Renal cortex interstitium (tissue), 15 donors: ENCODE measurements at places on chromosomes 3 and 15. TPM values are rescaled to one million over a fixed set of nuclear protein-coding genes. Genes with fewer than 3 reads are reported as not detected.

GRCh38 chr3:124078953-124079911 is 87.3 kb upstream of the ROPN1 start:
- DNase-seq, result peak; percentile 29

The TRAIP gene
- polyA plus RNA-seq, result 9.4 TPM

The IL5RA gene
- 0.79 TPM for polyA plus RNA-seq

The SPATA12 gene
- 0.04 TPM for polyA plus RNA-seq

The ARNT2 gene
- polyA plus RNA-seq, result 59.3 TPM

- DNase-seq, result no peak
Observed at GRCh38 chr3:152160350-152161011, 108.2 kb upstream of the MBNL1 start.

DNA sequence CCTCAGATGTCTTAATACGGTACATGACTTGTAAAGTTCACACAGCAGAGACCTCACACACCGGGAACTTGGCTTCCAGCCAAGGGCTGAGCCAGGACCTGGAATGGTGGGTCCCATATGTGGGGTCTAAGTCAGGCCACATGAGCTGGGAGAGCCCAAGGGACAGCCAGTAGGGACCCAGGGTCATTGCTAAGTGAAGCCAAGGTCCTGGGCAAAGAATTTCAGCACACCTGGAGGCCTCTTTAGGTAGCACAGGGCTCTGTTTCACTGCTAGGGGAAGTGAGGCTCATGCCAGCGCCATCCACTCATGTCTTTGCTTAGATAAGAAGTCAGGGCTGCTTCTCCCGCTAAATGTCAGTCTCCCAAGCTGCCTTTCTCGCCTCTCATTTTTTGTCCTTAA is 116.6 kb upstream of the TLE3 start:
- DNase-seq, result no peak

- DNase-seq, result no peak
Observed at GRCh38 chr3:126084768-126085180, 850 bp upstream of the SLC41A3 start.

The SPTSSB gene
- polyA plus RNA-seq, result 2.0 TPM

- DNase-seq, result no peak
Observed at GRCh38 chr3:157857440-157857839, 248.8 kb downstream of the SHOX2 start.

- no peak for DNase-seq
Observed at GRCh38 chr3:71854706-71855105, 69.8 kb upstream of the PROK2 start.

GRCh38 chr15:100143378-100143777 is 198.4 kb downstream of the ADAMTS17 start:
- no peak for DNase-seq

- DNase-seq, result no peak
Observed at GRCh38 chr3:42535981-42536784, 33.7 kb downstream of the VIPR1 start.

The SPTBN5 gene
- 1.4 TPM for polyA plus RNA-seq

The WDR49 gene
- polyA plus RNA-seq, result 2.8 TPM

- DNase-seq, result no peak
Observed at GRCh38 chr3:27614592-27614991, 107.5 kb downstream of the EOMES start.

The BOC gene
- polyA plus RNA-seq, result 32.8 TPM

GRCh38 chr3:149971403-149972075 is 844 bp upstream of the PFN2 start:
- DNase-seq, result no peak

DNA sequence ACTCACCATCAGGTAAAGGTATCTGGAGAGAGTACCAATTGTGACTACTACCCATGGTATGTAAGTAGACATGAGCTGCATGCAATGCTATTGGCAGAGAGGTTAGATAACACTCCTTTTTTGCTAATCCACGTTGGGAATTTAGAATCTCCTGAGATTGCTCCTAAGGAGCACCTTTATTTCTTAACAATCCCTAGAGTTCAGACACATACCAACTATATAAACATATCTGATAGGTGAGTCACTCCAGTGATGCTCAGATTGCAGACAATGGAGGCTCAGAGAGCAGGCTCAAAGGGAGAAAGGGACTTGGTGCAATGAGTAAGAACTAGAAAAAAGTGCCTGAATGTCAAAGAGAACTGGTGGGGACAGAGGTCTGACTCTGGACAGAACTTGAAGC is 47.0 kb upstream of the LRRFIP2 start:
- DNase-seq, result no peak

DNA sequence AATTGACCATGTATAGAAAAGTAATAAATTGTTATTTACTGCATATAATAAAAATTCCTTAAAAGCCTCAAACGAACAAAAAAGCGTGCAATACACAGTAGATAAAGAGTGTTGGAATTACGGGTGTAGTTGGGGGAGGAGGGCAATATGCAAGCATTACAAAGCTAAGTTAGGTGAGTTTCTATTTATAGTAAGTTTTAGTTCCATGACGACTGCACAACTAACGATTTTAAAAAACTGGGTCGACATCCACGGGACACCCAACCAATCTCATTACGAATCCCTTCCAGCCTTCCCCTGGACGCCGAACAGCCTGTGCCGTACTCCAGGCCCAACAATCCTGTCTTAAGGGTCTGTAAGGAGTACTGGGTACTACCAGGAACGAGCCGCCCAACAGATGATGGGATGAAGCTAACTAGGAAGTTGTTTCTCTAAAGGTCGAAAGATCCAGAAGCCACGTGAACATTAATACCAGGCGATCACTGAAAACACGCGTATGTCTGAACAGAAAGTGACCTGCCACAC is 677 bp downstream of the POLQ start:
- no peak for DNase-seq

The TM6SF1 gene
- 3.3 TPM for polyA plus RNA-seq

DNA sequence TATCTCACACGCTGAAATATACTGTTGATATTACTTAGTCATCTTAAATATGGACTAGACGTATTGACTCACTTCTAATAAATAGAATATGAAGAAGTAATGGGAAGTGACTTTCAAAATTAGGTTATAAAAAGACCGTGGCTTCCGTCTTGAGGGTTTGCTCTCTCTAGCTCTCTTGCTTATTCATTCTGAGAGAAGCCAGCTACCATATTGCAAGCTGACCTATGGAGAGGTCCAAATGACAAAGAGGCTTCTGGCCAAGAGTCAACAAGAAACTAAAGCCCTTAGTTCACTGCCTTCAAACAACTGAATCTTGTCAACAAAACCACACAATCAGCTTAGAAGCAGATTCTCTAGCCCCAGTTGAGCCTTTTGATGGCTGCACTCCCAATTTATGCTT is 46.1 kb downstream of the SLC9C1 start:
- no peak for DNase-seq

- DNase-seq, result peak; percentile 55
Observed at GRCh38 chr3:184604039-184604601, 42.5 kb downstream of the EPHB3 start.

GRCh38 chr3:159146856-159147435 is 345.1 kb downstream of the MFSD1 start:
- no peak for DNase-seq

DNA sequence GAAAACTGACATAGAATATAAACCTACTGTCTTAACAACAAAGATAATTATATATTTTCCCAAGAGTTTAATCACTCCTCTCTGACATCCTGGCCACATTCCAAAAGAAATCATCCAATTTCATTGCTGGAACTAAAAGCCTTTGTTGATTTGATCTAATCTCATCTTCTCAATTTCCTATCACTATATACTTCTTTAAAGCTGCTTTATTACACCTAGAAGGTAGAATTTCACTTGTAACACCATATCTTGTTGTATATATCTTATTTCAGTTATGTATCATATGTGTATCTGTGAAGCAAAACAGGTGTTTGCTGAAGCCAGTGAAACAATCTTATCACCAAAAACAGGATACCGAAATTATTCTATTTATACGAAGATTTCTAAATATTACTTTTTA is 740.2 kb downstream of the ROBO1 start:
- no peak for DNase-seq

- DNase-seq, result no peak
Observed at GRCh38 chr15:77066971-77067690, 3.8 kb downstream of the TSPAN3 start.

The CA12 gene
- polyA plus RNA-seq, result 95.1 TPM

- DNase-seq, result no peak
Observed at GRCh38 chr3:11120091-11120805, 34.0 kb upstream of the HRH1 start.

The RABL3 gene
- polyA plus RNA-seq, result 26.5 TPM

- DNase-seq, result peak; percentile 41
Observed at GRCh38 chr15:91855684-91856489, 2.4 kb downstream of the SLCO3A1 start.

The MKRN2 gene
- polyA plus RNA-seq, result 50.5 TPM

The TRIM42 gene
- polyA plus RNA-seq, result not detected

DNA sequence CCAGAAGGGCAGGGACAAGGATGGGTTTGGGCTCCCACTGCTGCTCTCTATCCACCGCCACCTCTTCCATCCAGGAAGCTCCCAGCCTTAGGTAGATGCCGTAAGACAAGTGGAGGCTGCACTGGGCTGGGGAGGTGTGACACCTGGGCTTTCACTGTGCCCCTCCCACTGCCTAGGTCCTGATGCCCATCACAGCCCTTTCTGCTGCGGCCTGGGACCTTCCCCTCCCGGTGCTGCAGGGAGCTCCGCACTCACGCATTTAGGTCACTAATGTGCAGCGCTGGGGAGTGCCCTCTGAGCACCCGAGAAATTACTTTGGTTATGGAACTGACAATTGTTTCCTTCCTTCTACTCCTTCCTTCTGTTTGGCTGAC is 850 bp downstream of the LTF start:
- DNase-seq, result no peak

- DNase-seq, result no peak
Observed at GRCh38 chr3:80215191-80215590, 447.4 kb upstream of the ROBO1 start.

The TAGLN3 gene
- polyA plus RNA-seq, result 1.9 TPM

DNA sequence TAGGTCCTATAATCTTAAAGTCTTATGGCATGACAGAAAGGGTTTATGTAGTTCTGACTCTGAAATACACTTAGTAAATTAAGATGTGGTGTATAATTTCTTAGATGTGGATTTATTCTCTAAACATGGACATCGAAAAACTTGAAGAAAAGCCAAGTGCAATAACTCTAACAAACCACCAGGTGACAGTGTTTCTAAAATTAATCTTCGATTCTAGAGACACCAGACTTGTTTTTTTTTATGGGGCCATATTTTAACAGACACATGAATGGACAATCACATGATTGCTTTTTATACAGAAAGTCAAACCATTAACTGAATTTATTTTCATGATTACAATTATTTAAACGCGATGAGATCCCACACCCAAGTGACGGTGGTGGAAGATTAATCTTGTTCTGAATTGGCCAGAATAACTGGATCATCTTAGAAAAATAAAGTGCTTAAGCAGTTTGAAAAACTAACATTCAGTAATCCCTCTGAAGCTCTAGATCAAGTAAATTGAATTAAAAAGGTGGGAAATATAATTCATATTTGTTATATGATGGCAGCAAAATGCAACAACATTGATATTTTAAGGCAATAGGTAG is 305.1 kb downstream of the LSAMP start:
- DNase-seq, result no peak

DNA sequence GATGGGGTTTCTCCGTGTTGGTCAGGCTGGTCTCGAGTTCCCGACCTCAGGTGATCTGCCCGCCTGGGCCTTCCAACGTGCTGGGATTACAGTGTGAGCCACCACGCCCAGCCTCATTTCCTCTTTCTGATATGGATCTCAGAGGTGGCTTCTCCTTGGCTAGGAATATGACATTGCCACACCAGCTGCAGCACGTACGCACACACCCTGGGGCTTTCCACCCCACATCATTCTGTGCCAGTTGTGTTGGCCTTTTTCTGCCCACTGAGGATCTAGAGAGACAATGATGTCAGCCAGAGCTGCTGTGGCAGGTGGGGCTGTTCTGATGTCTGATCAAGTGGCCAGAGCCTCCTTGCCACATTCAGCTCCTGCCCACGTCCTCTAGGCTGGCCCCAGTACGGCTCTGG is 29.0 kb downstream of the TMEM45A start:
- no peak for DNase-seq

DNA sequence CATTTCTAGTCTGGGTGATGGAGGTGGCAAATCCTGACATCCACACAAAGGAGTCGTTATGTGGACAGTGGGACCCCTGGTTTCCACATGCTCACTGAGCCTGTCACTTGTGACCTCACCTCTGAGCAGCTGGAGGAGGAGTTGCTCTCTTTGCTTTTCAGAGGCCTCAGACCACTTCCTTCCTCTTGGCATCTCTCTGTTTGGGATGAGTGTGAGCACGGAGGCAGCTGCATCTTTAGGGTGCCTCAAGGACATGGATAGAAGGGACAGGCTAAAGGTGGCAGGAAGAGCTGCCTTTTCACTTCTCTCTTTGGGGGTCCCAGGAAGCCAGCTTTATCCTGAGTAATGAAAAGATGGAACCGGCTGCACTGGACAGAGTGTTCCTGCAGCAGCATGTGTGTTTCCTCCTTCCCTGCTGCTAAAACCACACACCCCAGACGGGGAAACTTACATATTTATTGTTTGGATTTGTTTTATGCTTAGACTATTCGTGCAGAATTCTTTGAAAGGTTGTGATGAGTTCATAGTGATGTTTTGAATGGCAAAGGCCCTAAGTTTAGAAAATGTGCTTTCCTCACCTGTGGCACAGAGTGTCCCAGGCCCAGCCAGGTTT is 31.8 kb downstream of the GPR171 start:
- no peak for DNase-seq

DNA sequence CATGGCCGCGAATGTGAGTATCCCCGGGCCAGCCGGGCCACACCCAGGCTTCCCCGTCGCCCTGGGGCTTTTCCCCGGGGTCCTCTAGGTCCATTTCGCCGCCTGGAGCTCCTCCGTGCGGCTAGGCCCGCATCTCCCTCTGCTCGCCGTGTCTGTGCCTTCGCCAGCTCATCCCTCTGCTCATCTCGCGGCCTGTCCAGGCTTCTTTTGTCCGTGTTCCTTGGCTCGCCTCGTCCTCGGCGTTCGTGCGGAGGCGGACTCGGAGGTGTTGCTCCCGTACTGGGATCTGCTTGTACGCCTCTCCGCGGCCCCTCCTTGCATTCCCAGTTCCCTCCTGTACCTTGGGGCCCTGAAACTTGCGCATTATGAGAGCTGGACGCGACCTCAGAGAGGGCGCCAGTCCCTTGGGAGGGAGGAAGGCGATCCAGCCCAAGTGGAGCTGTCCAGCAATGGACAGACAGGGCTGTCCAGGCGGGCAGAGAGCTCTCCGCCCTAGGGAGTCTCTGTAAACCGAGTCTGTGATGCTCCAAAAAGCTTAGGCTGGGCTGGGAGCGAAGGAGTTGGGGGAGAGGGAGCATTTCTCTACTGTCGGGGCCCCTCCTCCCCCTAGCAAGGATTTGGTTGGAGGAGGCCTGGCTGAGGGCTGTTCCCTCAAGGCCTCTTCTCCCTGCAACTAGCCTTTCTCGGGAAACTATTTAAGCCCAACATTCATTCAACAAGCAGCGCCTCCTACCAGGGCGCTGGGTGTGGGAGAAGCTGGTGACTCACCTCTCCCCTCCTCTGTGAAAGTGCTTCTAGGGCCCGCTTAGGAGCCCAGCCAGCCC is 553 bp downstream of the TMEM43 start:
- DNase-seq, result no peak

The SLC15A2 gene
- polyA plus RNA-seq, result 12.7 TPM

- no peak for DNase-seq
Observed at GRCh38 chr15:49190586-49190985, 20.5 kb downstream of the GALK2 start.

GRCh38 chr3:138195481-138195880 is 8.4 kb downstream of the ARMC8 start:
- DNase-seq, result no peak

GRCh38 chr15:78408355-78408640 is 29.7 kb upstream of the IREB2 start:
- no peak for DNase-seq
